ENCODE measurements at places on chromosomes 2 and 18.

DNA sequence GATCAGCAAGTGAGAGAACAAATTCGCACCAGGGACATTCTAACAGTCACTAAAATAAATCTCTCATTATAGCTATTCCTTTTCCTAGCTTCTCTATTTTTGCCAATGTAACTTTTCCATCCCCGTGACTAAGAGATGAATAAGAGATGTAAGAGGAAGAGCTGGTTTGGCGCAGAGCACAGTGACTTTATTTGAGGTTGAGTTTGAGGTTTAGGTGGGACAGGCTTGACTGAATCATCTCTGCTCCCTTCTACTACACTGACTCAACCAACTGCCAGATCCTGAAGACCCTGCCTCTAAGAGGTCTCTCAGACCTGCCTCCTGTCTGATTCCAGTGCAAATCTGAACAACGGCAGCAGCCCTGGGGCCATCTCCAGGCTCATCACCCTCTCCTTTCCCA, 28.0 kb downstream of the RFX8 start:
- peak; percentile 61 for DNase-seq

GRCh38 chr18:22428672-22429071, 11.0 kb upstream of the CTAGE1 start:
- no peak for DNase-seq

DNA sequence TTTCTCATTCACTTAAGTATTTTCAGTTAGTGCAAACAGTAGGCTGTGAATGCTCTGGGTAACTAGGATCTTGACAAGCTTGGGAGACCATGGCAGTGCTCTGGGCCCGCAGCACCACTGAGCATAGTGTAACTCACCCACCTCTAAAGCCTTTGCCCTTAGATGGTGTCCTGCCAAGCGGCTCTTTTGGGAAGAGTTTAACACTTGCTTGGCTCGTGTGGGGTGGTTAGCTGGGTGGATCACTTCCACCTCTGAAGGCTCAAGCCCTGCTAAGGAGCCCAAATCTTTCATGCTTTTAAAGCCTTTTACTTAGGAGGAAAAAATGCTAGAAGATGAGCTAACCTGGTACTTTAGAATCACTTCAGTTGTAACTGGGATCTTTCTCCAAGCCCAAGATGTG, 33.9 kb downstream of the PTPN18 start:
- no peak for DNase-seq

- DNase-seq: peak; percentile 68
Measured at GRCh38 chr2:128362889-128363228, 44.2 kb upstream of the HS6ST1 start.

DNA sequence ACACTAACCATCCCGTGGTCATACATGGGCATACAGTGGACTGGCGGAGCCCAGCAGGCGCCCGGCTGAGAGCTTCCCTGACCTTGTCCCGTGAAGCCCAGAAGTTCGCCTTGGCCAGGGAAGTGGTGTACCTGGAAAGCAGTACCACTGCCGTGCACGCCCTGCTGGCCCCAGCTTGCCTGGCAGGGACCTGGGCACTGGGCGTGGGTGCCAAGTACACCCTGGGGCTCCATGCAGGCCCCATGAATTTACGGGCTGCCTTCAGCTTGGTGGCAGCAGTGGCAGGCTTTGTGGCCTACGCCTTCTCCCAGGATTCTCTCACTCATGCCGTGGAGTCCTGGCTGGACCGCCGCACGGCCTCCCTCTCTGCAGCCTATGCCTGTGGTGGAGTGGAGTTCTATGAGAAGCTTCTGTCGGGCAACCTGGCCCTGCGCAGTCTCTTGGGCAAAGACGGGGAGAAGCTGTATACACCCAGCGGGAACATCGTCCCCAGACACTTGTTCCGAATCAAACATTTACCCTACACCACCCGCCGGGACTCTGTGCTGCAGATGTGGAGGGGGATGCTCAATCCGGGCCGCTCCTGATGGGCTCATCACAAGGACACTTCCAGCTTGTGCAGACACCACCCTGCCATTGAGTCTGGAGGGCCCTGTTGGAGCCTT, 2.3 kb downstream of the TMEM177 start:
- DNase-seq: no peak

GRCh38 chr2:79855264-79856006, 342.6 kb downstream of the CTNNA2 start:
- peak; percentile 3 for DNase-seq

GRCh38 chr18:51195086-51195450, 2.4 kb downstream of the MEX3C start:
- no peak for DNase-seq

DNA sequence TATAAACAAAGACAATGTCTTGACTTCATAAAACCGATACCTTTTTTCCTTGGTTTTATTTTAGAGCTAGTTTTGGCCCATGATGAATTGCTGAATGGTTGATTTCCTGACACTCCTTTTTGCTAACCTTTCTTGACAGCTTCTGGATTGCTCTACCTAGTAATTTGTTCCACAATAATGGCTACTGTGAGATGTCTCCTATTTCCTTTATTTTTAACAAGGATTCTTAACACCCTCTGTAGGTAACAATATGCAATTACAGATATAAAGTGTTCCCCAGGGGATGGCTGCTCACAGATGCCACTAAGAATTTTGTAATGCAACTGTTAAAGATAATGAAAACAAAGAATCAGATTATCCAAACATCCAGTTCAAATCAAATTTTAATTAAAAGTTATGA, 100.8 kb upstream of the ATP5MC3 start:
- DNase-seq: peak; percentile 3

- peak; percentile 39 for DNase-seq
Measured at GRCh38 chr2:143558665-143559064, 429.4 kb downstream of the ARHGAP15 start.

DNA sequence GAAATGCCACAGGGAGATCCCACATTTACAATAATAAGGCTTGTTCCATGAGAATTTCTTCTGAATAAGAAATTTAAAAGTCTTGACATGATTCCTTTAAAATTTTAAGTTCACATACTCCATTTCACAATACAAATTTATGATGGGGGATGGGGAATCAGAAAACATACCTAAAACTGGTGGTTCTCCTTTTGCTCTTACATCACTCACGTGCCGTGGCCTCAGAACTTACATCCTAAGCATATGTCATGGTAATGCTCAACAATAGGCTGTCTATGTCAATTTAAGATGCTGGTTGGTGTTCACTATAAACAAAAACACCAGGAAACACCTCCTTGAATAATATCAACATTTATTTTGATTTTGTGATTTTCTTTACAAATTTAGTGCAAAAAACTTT, 12.8 kb downstream of the UPP2 start:
- no peak for DNase-seq

DNA sequence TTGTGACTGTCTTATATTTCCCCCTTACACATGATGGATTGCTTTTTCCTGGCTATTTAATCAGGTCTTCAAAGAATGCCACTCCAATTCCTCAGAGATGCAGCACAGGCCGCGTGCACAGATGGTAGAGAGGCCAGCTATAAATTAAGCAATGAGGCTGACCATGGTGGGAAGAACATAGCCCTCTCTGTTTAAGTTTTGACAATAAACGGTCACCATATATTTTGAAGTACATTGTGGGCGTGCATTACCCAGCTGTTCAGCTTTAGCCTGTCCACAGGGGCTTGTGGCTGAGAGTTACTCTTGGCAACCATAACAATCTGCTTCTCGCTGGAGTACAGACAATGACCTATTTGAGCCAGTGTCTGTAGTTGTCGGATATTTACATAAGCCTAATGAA, 730.8 kb downstream of the DCC start:
- DNase-seq: no peak

DNA sequence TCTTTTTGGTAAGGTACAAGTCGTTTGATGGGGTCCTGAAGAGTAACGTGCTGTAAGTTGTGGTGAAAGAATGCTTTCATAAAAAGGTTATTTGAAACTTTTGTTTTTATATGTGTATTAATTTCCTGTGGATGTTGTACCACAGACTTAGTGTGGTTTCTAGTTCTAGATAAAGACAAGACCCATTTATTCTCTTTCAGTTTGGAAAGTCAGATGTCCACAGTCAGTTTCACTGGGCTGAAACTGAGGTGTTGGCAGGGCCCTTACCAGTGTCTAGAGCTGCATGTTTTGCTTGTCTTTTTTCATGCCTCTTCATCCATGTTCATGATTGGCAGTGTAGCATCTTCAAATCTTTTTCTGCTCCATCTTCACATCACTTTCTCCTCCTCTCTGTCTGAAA, 22.1 kb upstream of the DOCK10 start:
- no peak for DNase-seq

DNA sequence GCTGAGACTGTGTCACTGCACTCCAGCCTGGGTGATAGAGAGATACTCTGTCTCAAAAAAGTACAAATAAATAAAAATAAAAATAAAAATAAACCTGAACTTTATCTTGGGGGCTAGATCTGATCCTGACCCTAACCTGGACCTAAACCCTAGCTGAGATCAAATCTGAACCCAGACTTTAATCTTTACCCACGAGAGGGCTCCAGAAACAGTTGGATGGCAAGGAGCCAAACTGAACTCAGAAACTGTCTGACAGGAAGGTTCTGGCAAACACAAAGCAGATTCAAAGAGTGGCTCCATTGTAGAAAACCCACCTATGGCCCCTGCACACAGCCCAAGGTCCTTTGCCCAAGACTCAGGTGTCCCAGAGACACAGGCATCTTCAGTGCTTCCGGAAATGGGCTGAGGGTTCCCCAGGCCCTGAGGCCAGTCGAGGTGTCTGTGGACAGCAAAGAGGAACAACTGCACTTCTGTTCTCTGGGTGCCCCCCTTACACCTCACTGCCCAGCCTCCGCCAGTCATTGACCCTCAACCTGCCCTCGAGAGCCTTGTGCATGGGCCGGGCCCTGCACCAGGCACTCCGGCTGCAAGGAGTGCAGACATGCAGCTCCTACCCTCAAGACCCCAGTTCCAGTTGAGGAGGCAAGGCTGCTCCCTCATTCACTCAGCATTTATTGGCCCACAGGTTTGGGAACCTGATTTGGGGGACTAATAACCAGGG, 95.2 kb downstream of the TFCP2L1 start:
- no peak for DNase-seq

DNA sequence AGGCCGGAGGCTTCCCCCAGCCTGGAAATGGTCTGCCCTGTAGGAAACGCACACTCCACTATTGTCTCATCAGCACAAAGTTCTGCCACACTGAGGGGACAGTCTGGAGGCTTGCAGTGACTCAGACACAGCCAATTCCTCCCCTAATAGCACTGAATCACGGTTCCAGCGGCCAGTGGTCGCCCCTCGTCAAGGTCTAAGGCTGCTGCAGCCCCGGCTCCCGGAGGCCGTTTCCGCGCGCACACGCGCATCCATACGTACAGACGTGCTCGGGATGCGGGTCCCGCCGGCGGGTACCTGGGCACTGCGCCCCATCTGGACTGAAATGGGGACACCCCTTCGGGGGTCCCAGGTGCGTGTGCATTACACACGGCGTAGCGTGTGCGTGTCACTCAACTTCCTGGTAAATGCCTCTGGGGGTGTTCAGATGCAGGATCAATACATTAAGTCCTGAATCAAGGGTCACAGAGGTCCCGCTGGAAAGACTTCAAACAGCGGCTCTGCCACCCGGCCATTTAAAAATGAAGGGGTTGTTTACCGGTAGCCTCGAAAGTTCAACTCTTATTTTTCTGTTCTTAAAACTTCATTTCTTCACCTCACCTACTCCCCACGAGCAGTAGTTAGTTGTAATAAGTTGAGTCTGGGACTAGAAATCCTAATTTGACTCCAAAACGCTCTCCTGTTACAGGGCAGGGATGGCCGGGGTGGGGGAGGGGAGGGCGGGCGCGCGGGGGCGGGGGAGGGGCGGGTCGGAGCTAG, 572 bp upstream of the ZNF516 start:
- DNase-seq: no peak

DNA sequence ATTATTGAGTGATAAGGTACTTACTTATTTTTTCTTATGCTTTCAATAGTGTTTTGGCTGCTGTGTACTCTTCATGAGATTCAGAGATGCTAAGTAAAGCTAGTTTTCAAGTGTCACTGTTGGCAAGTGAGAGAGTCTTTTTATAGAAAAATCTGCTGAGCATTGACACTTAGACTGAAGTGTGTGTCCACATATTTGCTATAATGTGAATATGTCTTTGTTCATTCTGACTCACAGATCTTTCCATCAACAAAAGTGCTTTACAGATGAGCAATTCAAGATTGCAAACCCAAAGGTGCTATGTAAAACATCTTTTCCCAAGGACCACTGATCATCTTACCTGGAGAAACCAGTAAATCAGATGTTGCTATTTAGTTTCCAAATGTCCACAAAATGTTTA, 410.6 kb upstream of the FIGN start:
- no peak for DNase-seq

DNA sequence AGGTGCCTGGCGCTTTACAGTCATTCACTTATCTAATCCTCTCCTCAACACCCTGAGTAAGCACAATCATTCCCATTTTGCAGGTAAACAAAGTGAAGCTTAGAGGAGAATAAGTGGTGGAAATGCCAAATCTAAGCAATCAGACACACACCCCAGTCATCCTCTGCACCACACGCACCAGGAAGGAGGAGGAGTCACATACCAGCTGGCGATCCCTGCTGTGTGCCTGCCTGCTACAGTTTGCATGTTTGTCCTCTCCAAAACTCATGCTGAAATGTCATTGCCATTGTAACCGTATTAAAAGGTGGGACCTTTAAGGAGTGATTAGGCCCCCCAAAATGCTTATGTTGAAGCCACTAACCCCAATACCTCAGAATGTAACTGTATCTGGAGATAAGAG, 93.7 kb downstream of the LOXHD1 start:
- no peak for DNase-seq

DNA sequence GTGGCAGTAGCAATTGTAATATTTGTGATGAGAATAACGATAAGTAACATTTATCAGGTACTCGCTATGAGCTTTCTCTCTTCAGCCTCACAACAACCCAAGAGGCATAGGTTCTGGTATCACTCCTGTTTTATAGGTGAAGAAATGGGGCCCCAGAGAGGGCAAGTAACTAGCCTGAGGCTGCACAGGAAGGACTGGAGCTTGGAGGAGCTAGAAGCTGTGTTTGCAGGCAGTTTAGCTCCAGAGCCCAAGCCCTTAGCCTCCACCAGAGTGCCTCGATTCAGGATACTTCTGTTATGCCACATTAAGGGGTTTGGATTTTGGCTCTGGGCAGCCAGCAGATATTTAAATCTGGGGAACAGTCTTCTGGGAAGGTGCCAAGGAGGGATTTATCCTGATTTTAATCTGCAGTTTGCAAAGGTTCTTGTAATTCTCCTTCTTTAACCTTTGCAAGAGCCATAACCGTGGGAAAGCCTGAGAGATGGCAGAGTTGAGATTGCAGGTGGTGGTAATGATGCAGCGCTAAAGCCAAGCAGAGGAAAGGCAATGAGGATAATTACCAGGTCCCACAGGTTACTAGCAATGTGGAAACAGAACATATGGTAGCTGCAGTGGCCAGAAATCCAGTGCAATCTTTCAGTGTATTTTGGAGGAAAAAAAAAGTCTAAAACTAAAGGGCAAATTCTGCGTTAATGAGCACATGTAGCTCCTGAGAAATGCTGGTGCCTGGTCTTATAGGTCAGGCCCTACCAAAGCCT, 9.1 kb downstream of the MOCOS start:
- no peak for DNase-seq

DNA sequence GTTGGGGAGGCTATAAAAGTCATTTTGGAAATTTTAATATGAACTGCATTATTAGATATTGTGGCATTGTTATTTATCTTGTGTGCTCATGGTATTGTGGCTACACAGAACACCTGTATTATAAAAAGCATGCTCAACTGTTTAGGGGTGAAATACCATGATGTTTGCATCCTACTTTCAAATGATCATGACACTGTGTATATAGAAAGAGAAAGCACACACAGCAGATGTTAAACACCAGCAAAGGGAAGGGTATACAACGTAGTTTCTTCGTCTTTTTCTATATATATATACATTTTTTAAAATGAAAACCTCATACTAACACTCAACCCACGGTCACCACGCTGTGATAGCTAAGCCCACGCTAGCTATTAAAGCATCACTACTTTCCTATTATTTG, 27.1 kb downstream of the STARD7 start:
- DNase-seq: no peak

All from GM04503 (cell line).